EL (cell line): ENCODE measurements at places on chromosomes 6 and 20.

DNA sequence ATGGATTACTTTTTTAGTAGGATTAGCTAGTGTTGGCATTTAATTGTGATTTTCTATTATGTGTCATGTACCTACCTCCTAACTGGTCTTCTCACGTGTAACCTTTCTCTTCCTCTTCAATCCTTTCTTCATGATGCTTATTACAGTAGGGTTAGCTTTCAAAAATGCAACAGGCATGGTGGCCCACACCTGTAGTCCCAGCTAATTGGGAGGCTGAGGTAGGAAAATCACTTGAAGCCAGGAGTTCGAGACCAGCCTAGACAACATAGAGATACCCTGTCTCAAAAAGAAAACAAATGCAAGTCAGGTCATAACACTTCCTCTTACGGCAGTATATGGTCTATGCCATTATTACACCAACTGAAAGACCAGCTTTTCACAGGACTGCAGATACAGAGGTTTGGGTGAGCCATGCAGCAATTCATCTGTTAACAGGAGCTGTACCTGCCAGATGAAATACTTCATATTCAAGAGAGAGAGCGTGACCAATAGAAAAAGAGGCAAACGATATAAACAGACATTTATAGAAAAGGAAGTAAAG lies 195.0 kb downstream of the TMEM242 start:
- DNase-seq, result no peak

GRCh38 chr20:53579581-53580375 lies 13.9 kb downstream of the ZNF217 start:
- DNase-seq, result peak; percentile 80

GRCh38 chr6:166561771-166562359 lies 24.6 kb downstream of the RAMACL start:
- DNase-seq, result peak; percentile 50

- DNase-seq, result no peak
Observed at GRCh38 chr6:72524011-72524645, 97.7 kb upstream of the KCNQ5 start.

DNA sequence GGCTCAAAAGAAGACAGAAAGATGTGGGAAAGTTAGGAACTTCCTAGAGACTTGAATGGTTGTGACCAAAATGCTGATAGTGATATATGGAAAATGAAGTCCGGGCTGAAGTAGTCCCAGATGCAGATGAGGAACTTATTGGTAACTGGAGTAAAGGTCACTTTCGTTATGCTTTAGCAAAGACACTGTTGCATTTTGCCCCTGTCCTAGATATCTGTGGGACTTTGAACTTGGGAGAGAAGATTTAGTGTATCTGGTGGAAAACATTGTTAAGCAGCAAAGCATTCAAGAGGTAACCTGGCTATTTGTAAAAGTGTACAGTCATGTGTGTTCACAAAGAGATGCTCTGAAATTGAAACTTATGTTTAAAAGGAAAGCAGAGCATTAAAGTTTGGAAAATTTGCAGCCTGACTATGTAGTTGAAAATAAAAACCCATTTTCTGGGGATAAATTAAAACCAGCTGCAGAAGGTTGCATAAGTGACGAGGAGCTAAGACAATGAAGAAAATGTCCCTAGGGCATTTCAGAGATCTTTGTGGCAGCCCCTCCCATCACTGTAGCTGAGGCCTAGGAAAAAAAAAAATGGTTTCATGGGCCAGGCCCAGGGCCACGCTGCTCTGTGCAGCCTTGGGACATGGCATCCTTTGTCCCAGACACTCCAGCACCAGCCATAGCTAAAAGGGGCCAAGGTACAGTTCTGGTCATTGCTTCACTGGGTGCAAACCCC lies 1692.2 kb downstream of the HACE1 start:
- no peak for DNase-seq

- DNase-seq, result no peak
Observed at GRCh38 chr6:42440778-42441696, 10.7 kb downstream of the TRERF1 start.

GRCh38 chr20:45780159-45780558 lies 11.5 kb downstream of the WFDC3 start:
- DNase-seq, result peak; percentile 6

DNA sequence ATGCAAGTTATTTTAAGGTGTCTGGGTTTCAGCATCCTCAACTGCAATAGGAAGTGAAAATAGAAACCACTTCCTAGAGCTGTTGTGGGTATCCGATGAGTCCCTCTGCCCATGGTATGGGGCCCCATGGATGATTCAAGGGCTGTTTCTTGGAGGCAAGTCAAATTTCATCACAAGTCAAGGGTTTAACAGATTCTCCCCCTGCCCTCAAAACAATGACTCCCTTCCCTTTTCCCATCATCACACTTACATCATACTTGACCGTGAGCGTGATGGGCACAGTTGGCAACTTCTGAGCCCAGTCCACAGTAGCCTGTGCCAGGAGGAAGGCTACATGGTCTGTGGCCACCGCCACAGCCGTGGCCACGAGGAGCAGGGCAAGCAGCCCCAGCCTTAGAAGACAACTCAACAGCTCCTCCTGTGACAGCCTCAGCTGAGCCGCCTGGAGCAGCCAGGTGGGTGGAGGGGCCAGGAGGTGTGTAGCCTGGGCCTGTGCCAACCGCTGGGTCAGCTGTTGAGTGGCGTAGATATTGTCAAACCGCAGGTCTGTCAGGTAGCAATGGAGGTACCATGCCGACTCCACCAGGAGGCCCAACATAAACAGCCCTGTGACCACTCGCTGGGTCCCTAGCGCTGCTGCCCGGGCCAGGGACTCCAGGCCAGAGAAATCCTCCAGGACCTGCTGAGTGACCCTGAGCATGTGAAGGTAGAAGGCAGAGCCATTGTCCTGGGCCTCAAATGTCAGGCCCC lies 5.2 kb downstream of the OCSTAMP start:
- DNase-seq, result no peak

GRCh38 chr6:89723046-89723445 lies 84.5 kb upstream of the LYRM2 start:
- DNase-seq, result no peak

DNA sequence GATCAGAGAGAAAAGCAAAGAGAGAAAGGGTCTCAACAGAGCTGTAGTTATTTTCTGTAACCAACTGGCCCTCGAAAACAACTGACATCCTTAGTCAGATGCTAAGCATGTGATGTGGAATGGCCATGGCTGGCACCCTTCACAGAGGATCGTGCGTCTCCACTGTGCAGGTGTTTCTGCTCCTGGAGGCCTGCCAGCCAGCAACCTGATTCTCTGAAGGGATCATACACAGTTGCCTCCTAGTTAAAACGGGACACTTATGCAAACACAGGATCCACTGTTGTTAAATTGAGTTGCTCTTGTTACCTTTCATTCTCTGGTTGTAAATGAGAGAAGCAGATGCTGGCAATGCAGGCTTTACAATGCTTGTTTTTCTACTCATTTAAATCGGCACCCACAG lies 148.5 kb downstream of the HDGFL1 start:
- no peak for DNase-seq

DNA sequence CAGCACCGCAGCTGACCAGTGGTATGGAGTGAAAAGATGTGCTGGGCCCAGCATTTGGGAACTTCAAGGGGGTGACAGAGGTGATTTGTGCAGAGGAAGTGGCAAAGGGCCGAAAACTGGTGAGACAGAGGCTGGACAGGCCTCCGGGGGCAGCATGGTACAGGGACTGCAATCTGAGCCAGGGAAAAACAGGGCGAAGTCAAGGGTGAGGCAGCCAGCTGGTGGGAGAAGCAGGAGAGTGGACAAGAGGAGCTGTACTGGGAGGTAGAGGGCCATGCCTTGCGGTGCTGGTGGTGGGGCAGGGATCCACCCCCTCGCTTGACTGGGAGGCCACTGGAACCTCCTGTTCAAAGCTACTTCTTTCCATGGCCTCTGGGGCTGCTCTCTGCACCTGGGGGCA lies 7.3 kb upstream of the GFRA4 start:
- DNase-seq, result peak; percentile 49

- no peak for DNase-seq
Observed at GRCh38 chr20:19504251-19504650, 253.8 kb upstream of the RIN2 start.

- DNase-seq, result no peak
Observed at GRCh38 chr6:168541307-168541706, 100.3 kb downstream of the SMOC2 start.

- no peak for DNase-seq
Observed at GRCh38 chr20:10502098-10502526, 67.0 kb downstream of the SLX4IP start.

- DNase-seq, result no peak
Observed at GRCh38 chr6:101921829-101922450, 528.4 kb downstream of the GRIK2 start.

- no peak for DNase-seq
Observed at GRCh38 chr20:62933966-62934365, 4.0 kb upstream of the GID8 start.

DNA sequence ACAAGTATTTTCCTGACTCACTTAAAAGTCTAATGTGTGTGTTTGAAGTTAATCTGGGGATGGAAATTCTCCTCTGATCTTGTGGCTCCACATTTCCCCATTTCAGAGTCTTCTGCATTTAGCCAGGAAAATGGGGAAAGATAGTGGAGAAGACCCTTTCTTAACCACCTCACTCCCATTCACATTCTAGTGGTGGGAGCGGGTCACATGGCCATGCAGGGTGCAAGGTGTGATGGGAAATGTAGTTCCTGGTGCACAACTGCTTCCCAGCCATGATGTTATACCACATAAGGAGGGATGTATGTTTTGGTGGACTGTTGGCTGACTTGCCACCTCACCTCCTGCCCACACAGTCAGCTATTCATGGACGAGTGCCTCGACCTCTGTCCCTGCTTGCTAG lies 61.8 kb downstream of the BANF2 start:
- no peak for DNase-seq

DNA sequence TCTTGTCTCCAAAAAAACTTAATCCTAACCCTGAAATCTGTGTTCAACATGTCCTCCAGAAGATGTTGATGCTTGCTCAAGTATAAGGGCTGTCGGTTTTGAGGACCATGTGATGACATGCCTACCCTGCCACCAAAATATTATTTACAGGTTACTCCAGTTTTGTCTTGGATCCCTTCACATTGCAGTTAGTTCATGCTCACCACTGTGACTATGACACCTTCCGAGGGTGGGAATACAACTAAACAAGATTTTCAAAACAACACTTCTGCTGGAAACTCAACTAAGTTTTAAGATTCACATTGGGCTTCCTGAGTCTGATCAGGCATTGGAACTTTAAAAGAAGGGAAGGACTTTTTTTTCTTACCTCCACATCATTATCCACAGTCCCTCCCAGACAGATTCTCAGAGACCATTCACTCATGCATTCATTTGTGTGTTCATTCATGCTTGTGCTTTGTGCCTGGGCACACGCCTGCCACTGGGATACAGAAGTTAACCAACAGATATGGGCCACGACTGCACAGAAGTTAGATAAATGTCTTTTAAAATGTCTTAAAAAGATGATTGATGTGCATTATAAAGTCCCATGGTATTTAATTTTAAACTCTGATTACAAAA lies 118.7 kb upstream of the GJE1 start:
- DNase-seq, result peak; percentile 36

DNA sequence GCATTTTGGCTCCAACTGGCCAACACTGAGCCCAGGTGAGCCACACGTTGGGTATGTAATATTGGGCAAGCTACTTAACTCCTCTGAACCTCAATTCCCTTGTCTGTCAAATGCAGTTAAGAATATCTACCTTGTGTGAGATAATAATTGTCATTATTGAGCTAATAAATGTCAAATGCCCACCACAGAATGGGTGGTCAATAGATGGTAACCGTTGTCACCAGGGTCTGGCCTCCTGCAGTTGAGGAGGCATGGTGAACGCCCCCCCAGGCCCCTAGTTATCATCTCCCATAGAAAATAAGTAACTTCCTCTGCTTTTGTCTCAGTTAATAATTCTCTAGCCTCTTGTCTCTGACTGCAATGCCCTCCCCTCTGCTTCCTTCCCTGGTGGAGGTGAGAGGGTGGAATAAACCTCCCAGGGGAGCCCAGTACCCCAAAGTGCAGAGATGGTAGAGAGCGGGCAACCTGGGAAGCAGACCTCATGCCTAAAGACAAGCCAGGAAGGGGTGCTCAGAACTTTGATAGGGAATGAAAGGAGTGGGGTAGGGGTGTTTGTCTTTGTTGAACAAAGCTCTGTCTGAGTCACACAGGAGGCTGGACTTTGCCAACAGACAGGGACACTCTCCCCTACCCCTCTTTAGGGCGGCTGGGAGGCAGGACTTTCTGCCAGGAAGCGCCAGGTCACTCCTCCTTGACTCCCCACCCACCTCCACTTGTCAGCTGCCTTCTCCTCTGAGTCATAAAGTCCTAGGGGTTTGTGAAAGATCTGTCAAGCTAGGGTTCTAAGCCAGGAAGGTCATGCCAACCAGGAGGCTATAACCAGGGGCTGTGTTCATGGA lies 1.3 kb upstream of the UNC5CL start:
- DNase-seq, result peak; percentile 53

- DNase-seq, result peak; percentile 60
Observed at GRCh38 chr6:31681135-31681671, 336 bp upstream of the LY6G5C start.
